ENCODE measurements at places on chromosomes 13 and 19. TPM values are rescaled to one million over a fixed set of nuclear protein-coding genes. Genes with fewer than 3 reads are reported as not detected.

Gene FLT1
- total RNA-seq, result 328 TPM

Gene SPATA13
- 12.7 TPM for total RNA-seq

Gene WDR88
- total RNA-seq, result not detected

Gene GPI
- 111 TPM for total RNA-seq

Gene SAMD4B
- total RNA-seq, result 19.8 TPM

Gene KLF1
- total RNA-seq, result under 0.01 TPM

Gene TNFAIP8L1
- 26.9 TPM for total RNA-seq

Gene PDE4C
- total RNA-seq, result 0.15 TPM

Gene IGFL1
- total RNA-seq, result not detected

Gene ADAMTS10
- 1.4 TPM for total RNA-seq

Gene ZGLP1
- under 0.01 TPM for total RNA-seq

Gene ZIC2
- not detected for total RNA-seq

Gene SULT2A1
- total RNA-seq, result not detected

Gene GJB2
- not detected for total RNA-seq

Gene IGSF23
- not detected for total RNA-seq

Gene GDF15
- total RNA-seq, result 126 TPM

Gene CD22
- total RNA-seq, result not detected

Gene TEKTIP1
- not detected for total RNA-seq

Gene CEACAM4
- total RNA-seq, result not detected

Gene PRSS57
- not detected for total RNA-seq

Gene USE1
- 19.2 TPM for total RNA-seq

Gene OR4F17
- total RNA-seq, result not detected

Gene SPC24
- total RNA-seq, result 117 TPM

Gene GPR4
- 1.5 TPM for total RNA-seq

Gene SAFB2
- total RNA-seq, result 30.9 TPM

Gene MCF2L
- total RNA-seq, result under 0.01 TPM

Gene PTGER1
- total RNA-seq, result 1.2 TPM

Gene TRAPPC6A
- 9.6 TPM for total RNA-seq

Gene DAND5
- total RNA-seq, result not detected

Gene IGFL2
- total RNA-seq, result not detected

Gene MAST1
- total RNA-seq, result under 0.01 TPM

Gene FOXO1
- 17.5 TPM for total RNA-seq

Gene RETN
- not detected for total RNA-seq

Gene RFPL4AL1
- total RNA-seq, result not detected

Gene ACP5
- total RNA-seq, result not detected

Gene RNF17
- not detected for total RNA-seq

Gene KLK14
- total RNA-seq, result under 0.01 TPM

Gene C19orf81
- total RNA-seq, result not detected

Gene CYP2A7
- total RNA-seq, result not detected
